Adipocyte (in vitro differentiated cells): ENCODE measurements at places on chromosomes 2 and 18.
A peak's percentile ranks its signal among the peaks of the same experiment; 100 is the strongest.

GRCh38 chr2:153232464-153232863 lies 246.1 kb downstream of the RPRM start:
- no peak for DNase-seq

- no peak for DNase-seq
These were observed 384.4 kb downstream of the EIPR1 start for GRCh38 chr2:2993172-2993692.

DNA sequence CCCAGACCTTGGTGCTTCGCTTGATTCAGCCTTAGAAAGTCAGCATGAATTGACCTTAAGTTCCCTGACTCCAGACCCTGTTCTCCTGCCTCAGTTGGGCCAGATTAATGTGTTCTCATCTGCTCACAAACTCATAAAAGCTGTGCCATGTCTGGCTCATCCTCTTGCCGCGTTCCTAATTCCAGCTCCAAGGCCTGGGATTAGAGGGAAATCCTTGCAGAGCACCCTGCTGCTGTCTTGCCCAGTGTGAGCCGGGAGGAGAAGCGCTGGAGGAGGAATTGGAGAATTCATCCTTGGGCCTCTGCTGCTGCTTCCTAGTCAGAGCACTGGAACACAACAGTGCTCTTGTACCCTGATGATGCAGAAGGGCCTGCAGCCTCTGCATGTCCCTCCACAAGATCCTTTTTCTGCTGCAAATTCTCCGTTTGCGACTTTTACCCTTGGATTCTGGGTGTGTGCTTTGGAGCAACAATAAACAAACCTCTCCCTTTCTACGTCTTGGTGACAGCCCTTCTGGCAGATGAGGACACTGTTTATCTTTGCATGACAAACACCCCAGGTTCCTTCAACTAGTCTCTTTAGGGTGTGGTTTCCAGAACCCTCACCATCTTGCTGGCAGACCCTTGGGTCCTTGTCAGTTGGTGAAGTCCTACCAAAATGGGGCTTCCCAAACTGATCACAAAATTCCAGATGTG lies 46.9 kb upstream of the CNGA3 start:
- DNase-seq: no peak

DNA sequence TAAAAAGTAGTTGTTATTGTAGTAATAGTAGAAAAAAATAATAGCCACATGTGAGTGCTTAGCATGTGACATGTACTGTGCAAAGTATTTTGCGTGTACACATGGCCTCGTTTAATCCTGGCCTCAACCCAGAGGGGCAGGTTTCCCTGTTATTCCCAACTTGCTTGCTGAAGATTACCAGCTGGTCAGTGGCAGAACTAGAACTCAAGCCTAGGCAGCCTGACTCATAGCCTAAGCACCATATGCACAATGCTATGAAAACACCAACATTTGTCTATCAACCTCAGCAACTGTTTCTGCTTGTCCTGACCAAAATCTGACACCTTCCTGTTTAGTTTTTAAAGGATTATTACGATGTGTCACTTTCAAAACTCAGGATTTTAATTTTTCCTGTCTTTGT lies 234.9 kb upstream of the SMAD7 start:
- DNase-seq: no peak

- DNase-seq: no peak
These were observed 464.5 kb upstream of the CHAC2 start for GRCh38 chr2:53303012-53303578.

GRCh38 chr18:48922226-48922800 lies 28.5 kb downstream of the SMAD7 start:
- no peak for DNase-seq

GRCh38 chr2:46781468-46782189 lies 134.0 kb downstream of the MCFD2 start:
- DNase-seq: no peak

- peak; percentile 40 for DNase-seq
These were observed 42.2 kb downstream of the THNSL2 start for GRCh38 chr2:88212251-88212790.
